ENCODE measurements at places on chromosomes 2 and 18. TPM values are rescaled to one million over a fixed set of nuclear protein-coding genes. Genes with fewer than 3 reads are reported as not detected.

CFC1 gene
- total RNA-seq: not detected

CRYGD gene
- total RNA-seq: not detected

TRABD2A gene
- total RNA-seq: 0.60 TPM

GORASP2 gene
- 86.9 TPM for total RNA-seq
